ENCODE measurements at places on chromosomes 11 and 22.

DNA sequence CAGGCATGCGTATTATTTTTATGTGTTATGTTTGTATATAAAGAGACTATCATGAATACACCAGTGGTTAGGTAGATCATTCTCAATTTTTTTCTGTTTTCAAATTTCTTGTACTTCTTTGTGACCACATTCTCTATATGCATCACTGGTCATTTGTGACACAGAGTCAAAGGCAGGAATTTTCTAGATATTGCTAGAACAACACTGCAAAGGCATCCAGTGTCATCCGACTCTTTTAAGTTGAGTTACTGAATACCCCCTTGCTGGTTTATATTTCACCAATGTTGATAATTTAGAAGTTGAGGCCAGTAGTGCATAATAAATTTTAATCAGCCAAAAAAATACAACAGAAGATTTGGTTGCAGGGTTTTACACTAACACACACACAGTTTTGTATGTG lies 351.8 kb downstream of the CASP12 start:
- no peak for DNase-seq

GRCh38 chr11:10019906-10020682 lies 273.9 kb downstream of the SBF2 start:
- no peak for DNase-seq

DNA sequence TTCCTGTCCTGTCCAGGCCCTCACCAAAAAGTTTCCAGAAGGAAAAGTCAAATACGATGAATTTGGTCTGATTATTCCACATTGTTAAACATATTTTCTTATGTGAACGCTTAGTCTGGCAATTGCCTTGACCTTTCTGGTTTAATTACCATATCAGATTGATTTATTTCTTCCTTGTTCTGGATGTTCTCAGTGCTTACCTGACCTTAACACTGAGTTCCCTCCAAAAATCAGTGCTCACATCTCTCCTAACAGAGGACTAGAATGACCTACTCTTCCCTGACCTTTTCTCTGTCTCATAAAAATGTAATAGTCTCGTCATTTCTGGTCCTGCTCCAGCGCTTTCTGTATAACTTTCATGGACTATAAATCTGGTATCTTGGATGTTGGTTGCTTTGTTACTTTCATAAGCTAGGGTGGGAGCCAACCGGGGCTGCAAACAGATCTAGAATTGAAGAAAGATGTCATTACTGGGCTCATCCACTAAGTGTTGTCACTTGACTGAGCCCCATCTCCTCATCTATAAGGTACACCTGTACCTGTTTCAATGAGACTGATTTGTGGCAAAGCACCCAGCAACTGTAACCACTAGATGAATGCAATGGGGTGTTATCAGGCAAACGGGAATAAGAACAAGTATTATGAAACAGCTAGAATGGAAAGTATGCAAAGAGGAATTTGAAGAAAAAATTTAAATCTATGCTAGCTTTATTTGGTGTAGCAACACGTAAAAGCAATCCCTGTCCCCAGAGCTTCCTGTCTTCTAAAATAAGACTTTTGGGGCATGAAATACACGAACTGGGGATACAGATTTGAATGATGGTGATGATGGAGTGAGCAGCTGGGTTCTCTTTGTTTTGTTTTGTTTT lies 2.4 kb downstream of the FADS2 start:
- no peak for DNase-seq

- no peak for DNase-seq
These were observed 45.7 kb downstream of the TRIOBP start for GRCh38 chr22:37742376-37743171.

GRCh38 chr11:120141768-120142423 lies 4.0 kb upstream of the TRIM29 start:
- DNase-seq, result no peak

DNA sequence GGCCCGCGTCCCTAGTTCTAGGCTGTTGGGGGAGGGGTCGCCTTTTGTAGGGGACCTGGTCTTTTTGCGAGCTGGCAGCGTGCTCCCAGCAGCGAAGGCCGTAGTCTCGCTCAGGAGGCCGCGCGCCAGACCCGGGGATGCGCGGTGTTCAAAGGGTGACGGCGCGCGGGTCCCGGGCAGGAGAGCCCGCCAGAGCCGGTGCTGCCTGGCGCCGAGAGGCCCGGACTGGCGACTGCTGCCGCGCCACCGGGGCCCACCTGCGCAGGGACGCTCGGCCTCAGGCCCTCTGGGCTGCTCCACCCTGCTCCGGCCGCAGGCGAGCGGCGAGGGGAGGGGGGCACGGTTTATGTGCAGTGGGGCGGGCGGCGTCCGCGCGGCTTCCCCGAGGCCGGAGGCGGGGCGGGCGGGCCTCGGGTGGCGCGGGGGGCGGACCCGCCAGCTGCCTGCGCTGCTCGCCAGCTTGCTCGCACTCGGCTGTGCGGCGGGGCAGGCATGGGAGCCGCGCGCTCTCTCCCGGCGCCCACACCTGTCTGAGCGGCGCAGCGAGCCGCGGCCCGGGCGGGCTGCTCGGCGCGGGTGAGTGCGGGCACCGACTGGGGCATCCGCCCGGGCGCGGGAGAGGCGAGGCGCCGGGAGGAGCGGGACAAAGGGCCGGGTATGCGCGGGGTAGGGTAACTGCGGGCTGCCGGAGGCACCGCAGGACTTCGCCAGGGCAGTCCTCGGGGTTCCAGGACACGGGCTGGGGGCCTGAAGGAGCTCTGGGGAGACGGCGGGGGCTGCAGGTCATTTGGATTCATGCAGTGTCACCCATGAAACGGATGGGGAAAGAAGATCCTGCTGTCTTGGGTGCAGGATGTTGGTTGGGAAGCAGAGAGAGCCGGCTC lies at the start of gene PRSS23:
TSS of gene PRSS23 (plus strand) at position 467 of the 884 bp plus-strand sequence. CDS start 7,102 bp downstream, outside the sequence.
- DNase-seq, result no peak

GRCh38 chr11:69348414-69349235 lies 54.7 kb downstream of the MYEOV start:
- no peak for DNase-seq

DNA sequence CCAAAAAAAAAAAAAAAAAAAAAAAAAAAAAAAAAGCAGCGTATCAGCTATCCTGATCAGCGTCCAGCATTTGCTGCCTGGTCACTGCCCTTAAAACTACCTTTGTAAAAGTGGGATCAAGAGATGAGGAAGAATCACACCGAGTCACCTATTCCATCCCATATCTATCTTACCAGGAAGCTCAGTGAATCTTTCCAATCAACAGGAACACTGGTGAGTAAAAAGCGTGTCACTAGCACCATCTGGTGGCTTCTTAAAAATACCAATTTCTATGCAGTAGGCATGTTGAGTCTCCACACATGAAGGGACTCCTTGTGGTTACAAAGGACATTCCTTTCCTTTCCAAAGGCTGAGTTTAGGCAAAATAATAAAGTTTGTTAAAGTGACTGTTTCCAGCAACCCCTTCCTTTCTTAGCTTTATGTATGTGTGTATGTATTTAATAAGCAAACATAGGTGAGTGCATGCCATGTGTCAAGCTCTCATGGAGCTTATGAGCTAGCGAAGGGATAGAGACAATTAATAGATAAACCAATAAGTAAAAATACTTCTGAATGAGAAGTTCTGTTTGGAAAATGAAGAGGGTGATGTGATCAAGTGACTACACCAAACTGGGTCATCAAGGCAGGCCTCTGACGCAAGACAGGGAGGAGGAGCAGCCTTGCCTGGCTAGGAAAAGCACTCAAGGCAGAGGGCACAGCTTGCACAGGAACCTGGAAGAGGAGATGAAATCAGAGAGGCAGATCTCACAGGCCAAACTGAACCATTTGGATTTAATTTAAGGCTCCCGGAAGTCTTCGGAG lies 13.9 kb upstream of the TP53AIP1 start:
- no peak for DNase-seq

DNA sequence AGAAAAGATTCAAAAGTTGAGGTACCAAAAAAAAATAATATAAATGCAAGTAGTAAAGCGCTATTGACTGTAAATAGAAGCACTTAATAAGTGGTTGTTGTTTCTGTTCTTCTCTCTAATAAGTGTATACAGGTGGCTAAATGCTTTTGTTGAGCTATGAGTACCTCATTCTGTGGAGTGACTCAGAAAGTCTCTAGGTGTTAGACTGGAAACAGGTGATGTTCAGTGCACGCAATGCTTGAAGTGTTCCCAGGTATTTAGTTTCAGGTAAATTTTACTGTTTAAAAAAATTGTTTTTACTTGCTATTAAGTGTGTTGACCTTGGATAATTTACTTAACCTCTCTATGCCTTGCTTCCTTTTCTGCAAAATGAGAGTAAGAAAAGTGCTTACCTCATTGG lies 24.2 kb downstream of the POU2AF3 start:
- no peak for DNase-seq

DNA sequence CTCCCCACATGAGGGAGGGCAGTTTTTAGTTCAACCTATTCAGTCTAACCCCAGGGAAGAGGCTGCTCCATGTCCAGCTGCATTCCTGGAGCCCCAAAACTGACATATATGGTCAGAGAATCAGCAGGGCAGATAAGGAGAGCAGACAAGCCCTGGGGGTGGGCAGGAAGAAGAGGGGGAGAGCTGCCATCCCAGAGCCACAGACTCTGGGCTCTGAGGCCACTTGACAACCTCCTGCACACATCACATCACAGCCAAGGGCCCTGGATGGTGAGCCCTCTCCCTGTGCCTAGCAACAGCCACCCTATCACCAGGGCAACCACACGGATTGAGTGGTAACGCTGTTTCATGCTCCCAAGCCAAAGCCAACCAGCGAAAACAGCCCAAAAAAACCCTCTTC lies 3.1 kb downstream of the ARHGAP1 start:
- no peak for DNase-seq

GRCh38 chr11:18080451-18080850 lies 25.4 kb downstream of the SAAL1 start:
- no peak for DNase-seq

DNA sequence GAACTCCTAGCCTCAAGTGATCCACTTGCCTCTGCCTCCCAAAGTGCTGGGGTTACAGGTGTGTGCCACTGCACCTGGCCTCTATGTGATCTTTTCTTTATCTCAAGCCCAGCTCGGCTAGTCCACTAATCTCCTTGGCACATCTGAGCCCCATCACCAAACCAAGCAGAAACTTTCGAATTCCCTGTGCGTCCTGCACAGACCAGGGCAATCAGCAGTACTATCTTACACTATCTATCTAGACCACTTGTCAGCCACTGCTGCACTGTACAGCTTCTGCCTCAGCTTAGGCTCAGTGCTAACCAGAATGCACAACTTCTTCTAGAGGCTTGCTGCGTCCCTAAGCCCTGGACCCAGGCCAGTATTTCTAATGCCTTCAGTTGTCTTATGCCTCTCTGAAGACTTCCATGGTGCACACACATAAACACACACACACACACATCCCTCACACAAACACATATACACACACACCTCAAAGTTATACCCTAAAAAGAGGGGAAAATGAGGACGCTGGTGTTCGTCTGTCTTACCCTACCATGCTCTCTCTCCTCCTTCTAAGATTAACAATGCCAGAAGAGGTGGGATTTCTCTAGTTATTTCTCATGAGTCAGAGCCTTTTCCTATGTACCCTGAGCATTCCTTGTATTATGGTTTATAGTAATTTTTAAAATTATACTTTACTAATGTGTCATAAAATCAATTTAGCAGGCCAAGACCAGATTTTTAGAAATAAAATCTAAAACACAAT lies 59.3 kb upstream of the FAM181B start:
- DNase-seq, result no peak

DNA sequence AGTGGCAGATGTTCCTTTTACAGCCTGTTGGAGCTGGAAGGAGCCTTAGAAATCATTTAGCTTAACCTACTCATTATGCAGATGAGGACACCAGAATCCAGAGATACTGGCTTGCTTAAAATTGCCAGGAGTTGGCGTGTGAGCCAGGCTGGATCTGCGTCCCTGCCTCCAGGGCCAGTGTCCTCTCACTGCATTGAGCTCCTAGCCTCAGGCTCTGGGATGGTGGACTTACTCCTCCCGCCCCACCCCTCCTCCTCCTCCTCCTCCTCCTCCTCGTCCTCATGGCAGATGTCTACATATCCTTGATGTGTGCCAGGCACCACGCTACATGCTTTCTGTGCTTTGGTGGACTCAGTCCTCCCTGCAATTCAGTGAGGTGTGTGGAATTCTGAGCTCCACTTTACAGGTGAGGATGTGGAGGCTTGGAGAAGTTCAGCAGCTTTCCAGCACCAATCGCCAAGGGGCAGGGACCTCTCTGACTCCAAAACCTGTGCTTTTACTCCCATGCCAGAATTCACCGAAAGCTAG lies 24.1 kb downstream of the ADAMTS15 start:
- DNase-seq, result no peak

DNA sequence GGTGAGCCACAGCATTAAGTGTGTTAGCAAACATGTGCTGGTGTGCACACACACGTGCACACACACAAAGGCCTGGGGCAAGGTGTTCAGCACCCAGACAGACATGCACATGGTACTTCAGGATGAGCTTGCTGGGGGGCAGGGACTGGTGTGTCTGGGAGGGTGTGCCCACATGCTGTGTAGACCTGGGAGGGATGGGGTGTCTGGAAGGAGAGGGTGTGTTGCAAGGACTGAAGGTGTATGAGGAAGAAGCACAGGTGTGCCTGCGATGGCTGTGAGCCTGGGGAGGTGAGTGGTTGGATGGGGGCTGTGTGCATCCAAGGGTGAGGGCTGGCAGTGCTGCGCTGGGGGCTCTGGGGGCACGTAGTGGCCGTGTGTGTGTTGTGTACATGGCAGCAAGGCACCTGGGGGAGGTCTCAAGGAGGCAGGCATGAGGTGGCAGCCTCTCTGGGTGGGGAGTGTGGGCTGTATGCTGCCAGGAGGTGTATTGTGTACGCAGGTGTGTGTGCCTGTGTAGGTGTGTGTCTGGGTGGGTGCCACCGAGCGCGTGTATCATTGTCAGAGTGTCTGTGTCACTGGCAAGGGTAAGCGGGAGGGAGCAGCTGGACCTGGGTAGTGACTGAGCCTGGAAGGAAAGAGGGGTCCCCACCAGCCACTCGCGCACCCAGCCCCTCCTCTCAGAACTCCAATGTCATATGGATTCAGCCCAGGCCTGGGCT lies 2.2 kb downstream of the NRXN2 start:
- DNase-seq, result no peak

DNA sequence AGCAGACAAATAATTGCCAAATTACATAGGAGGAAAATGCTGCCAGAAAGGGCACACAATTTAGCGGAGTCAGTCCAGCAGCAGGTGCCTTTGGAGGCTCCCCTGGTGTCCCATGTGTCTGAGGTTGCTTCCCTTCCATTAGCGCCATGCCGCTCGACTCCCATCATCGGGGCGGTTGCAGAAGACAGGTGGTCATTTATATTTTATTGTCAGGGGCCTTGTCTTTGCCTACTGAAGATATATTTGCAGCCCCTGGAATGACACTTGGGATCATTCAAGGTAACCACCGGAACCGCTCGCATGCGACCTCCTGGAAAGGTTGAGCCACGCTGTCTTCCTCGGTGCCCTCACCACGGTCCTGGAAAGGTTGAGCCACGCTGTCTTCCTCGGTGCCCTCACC lies 298.3 kb downstream of the TBC1D22A start:
- no peak for DNase-seq

GRCh38 chr11:69213964-69214363 lies 58.2 kb downstream of the SMIM38 start:
- DNase-seq, result no peak

- no peak for DNase-seq
These were observed 1.1 kb upstream of the RASSF10 start for GRCh38 chr11:13008061-13008435.
